ENCODE measurements at places on chromosomes 5 and 9.

GRCh38 chr5:161273410-161273809 lies 273.1 kb downstream of the GABRB2 start:
- DNase-seq, result no peak

- DNase-seq, result no peak
Measured at GRCh38 chr9:4985386-4986266, 554 bp downstream of the JAK2 start.

DNA sequence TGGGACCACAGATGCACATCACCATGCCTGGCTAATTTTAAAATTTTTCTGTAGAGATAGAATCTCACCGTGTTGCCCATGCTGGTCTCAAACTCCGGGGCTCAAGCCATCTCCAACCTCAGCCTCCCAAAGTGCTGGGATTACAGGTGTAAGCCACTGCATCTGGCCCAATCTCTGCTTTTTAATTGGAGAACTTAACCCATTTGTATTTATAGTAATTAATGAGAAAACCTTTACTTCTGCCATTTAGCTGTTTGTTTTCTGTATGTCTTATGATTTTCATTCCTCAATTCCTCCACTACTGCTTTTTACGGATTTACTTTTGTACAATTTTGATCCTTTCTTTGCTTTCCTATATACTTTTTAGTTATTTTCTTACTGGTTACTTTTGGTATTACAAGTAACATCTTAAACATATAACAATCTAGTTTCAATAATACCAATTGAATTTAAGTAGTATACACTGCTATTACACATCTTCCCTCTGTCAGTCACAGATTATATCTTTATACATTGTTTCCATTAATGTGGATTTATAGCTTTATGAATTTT lies 26.1 kb downstream of the RALGDS start:
- no peak for DNase-seq

DNA sequence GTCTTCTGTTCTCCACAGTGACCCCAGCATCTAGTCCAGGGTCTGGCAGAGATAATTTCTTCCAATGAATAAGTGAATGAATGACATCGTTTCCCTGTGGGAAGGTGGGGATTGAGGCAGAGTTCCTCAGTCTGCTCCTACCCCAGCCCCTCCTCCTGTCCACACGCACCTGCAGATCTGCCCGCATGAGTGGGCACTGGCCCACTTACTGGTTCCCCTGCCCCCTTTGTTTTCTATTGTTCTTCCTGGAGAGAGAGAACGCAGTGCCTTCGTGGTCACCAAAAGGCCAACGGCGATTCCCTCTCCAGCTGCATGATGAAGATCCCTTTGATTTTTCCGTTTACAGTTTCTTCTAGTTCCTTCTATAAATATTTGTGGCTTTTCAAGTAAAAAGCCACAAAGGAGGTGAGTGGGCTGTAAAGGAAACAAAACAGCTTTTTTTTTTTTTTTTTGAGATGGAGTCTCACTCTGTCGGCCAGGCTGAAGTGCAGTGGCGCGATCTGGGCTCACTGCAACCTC lies 5.8 kb upstream of the FPGS start:
- DNase-seq, result no peak

DNA sequence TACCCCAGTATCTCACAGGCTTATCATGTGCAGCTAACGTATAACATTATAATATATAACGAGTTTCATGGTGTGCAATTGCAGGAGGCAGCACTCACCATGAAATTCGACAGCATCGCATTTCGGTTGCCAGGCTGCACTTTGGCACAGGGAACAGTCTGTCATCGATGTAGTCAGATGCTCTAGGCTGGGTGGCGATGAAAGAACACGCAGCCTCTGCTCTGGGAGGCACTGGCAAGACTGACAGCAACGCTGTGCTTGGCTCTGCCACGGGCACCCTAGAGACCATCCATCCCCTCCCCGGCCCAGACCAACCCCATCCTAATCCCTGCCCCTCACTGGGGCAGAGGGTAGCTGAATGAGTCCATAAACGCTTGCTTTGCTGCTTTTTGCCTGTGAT lies 290.8 kb downstream of the MED10 start:
- no peak for DNase-seq

DNA sequence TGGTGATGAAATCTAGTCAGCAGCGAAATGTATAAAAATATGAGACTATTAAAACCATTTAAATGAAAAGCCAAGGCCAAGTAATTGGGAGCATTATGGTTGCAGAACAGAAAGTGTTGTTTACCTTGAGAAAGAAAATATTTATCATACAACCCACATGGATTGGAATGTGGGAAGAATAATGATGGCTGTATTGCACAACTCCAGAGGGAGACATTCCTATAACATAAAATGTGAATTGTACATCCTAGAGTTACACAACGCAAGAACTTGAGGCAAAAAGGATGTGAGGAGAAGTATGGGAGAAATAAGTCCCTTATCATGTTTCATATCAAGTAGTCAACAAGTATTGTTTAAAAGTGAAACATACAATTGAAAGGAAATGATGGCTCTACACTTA lies 1014.0 kb upstream of the SEMA6A start:
- DNase-seq, result no peak

DNA sequence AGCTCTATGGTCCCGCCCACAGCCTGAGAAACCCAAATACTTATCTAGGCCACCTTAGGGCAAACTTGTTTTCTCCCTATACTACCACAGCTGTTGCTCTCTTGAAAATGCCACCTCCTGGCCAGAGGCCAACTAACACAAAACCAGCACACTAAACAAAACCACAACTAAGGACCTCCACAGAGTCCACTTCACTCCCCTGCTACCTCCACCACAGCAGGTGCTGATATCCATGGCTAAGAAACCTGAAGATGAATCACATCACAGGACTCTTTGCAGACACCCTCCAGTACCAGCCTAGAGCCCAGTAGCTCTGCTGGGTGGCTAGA lies 108.4 kb downstream of the ALDH1A1 start:
- DNase-seq, result no peak

GRCh38 chr5:457195-457961 lies 14.4 kb downstream of the EXOC3 start:
- no peak for DNase-seq

DNA sequence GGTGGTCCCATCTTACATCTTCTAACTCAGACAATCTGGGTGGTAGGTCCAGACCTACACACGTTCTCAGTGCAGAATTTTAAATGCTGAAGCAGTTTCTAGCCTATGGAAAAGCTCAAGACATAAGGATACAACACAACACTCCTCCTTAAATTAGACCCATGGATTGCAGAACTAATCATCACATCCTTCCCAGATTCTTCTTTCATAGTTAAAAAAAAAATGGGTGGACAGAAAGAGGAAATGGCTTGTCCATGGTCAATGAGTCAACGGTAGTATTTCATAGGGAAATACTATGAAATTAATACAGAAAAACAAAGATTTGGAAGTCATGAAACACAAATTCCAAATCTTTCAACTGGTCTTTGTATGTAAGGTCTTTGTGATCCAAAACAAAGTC lies 106.9 kb downstream of the PAPPA start:
- DNase-seq, result no peak

GRCh38 chr5:54570916-54571315 lies 53.4 kb downstream of the SNX18 start:
- DNase-seq, result no peak

DNA sequence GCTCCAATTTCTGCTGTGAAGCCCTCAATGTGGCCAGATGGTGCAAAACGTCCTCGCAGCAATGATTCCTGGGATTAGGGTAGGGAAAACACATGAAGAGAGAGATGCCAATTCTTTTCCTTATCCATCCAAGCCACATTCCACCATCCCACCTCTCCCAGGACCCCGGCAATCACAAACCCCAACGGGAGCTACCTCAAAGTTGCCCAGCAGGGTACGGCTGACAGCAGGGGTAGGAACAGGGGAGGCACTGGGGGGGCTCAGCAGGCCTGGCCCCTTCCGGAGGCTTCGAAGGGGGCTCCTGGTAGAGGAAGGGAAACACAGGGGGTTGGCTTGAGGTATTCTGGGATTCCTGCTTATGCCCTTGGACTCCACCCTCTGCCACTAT lies 3.4 kb upstream of the STOML2 start:
- DNase-seq, result no peak

- no peak for DNase-seq
Measured at GRCh38 chr9:99491408-99492158, 269.5 kb downstream of the SEC61B start.

- DNase-seq, result no peak
Measured at GRCh38 chr9:95103281-95103771, 214.2 kb downstream of the FANCC start.

DNA sequence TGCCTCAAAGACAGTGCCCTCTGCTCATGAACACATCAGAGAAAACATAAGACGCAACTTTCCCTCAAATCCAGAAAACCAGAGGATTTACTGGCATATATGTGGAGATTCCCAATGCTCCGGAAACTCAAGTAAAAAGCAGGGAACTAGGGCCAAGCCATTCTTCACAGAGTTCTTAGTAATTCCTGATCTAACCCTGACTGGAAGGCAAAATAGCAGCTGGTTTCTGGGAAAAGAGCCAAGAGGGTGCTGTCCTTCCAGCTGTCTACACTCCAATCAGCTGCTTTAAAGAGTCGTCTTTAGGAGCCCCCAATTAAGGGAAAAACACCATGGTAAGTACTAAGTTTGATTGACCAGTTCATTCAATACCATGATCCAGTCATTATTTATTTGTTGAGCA lies 49.6 kb downstream of the GNA14 start:
- no peak for DNase-seq

DNA sequence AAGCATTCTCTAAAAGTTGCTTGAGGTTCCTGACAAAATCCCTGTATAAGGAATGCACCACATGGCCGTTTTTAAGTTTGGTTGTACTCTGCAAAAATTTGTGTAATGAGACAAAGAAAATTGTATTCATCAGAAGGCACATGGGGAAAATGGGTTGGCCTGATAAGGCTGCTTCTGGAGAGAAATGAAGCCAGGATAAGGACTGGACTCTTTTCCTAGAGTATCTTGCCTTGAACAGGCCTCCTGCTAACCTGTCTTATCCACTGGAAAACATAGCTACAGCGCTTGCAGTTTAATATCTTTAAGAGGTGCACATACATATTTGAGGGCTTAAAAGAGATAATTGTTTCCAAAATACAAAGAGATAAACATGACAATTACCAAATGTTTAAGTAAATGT lies 41.4 kb upstream of the IFNK start:
- DNase-seq, result no peak

- DNase-seq, result no peak
Measured at GRCh38 chr9:134065612-134066419, 2.0 kb downstream of the BRD3 start.

DNA sequence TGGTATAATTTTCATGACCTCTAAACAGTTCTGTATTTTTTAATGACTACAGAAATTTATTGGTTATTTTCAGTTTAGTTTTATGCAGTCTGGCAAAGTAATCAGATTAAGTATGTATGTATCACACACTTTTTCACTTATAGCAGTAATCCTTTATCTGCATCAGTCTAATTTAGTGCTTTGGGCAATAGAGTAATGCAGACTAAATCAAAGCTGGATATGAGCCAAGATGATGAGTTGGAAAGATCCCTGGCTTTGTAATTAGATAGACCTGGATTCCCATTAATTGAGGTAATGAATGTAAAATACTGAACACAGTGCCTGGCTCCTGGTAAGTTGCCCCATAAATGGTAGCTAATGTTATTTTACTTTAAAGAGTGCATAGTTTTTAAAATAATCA lies 215.4 kb upstream of the TLX3 start:
- no peak for DNase-seq

DNA sequence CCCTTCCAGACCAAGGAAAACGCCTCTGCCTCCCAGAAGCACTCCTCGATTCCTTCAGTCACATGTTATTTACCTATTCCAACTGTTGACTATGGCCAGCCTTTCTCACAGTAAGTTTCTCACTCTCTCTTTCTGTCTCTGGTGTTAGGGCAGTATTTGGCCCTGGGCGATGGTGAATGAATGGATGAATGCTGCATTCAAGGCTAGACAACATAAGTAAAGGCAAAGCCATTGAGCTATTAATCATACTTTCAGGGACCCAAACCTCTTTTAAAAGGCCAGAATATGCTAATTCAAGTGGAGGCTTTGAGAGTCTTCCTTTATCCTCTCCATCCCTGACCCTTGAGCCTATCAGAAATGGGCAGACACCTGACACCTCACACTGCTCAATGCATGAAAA lies 78.5 kb downstream of the SEC61B start:
- DNase-seq, result no peak

- DNase-seq, result no peak
Measured at GRCh38 chr5:69335341-69335935, 2.8 kb upstream of the CCDC125 start.

DNA sequence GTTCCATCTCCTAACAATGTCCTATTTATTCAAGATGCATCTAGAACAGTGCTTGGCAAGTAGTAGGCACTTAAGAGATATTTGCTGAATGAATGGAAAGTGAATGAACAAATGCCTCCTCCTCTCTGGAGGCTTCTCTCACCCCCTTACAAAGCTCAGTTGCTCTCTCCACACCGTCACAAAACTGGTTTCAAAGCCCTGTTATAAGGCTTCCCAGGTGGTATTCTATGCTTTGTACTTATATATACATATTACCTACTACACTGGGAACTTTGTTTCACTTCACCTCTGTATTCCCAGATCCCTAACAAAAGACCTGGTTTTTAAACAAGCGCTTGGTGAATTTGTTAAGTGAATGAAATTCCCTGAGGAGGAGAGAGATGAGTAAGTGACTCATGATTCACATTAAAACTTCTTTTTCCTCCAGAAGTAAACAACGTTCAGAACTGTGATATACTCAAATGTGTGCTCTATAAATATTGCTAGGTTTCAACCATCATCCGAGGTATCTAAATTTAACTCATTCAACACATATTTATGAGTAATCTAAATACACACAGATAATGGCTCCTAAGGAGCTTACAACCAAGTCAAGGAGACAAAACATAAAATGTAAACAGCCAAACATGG lies 36.0 kb downstream of the DENND1A start:
- DNase-seq, result no peak

GRCh38 chr5:160036243-160036642 lies 27.3 kb downstream of the TTC1 start:
- DNase-seq, result no peak

DNA sequence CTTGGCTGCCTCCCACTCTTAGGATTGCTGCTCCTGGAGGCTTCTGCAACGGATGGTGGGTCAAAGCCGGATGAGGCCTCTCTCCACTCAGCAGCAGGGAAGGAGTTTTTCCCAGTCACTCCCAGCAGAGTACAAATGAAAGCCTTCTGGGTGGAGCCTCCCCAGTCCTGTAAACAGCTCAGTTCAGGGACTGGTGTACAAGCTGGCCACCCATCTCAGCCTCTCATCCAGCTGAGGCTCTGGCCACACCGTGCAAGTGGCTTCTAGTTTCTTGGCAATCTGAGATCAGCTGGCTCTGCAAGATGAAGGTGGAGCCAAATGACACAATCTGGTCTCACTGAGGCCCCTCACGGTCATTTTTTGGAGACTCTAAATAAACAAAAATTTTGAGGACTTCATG lies 10.0 kb downstream of the GPX3 start:
- DNase-seq, result no peak

All from stimulated activated CD8-positive, alpha-beta memory T cell treated with anti-CD3 and anti-CD28 coated beads, Interleukin-4, amount 100 ng/mL, for 1 hour (primary cell).